LNCaP clone FGC (cell line): ENCODE measurements at places on chromosomes 1 and 21.

DNA sequence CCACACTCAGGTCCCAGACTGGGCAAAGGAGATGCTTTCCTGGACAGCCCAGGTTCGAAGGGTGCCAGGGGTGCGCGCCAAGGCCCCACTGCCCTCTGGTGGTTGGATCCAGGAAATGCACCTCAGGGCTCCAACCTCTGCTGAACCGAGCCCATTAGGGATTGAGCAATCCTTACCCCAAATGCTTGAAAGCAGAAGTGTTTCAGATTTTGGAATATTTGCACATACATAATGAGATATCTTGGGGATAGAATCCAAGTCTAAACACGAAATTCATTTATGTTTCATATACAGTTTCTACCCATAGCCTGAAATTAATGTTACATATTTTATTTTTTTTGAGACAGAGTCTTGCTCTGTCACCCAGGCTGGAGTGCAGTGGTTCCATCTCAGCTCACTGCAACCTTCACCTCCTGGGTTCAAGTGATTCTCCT lies 57.4 kb downstream of the SLC9A1 start:
- no peak for DNase-seq

- DNase-seq = no peak
Observed at GRCh38 chr1:100706296-100706695, 13.2 kb upstream of the VCAM1 start.

- no peak for DNase-seq
Observed at GRCh38 chr1:184771190-184771691, 16.6 kb upstream of the EDEM3 start.

GRCh38 chr1:162011337-162012012 lies 12.2 kb downstream of the OLFML2B start:
- DNase-seq = no peak

GRCh38 chr1:94105957-94106529 lies 14.9 kb downstream of the ABCA4 start:
- no peak for DNase-seq

DNA sequence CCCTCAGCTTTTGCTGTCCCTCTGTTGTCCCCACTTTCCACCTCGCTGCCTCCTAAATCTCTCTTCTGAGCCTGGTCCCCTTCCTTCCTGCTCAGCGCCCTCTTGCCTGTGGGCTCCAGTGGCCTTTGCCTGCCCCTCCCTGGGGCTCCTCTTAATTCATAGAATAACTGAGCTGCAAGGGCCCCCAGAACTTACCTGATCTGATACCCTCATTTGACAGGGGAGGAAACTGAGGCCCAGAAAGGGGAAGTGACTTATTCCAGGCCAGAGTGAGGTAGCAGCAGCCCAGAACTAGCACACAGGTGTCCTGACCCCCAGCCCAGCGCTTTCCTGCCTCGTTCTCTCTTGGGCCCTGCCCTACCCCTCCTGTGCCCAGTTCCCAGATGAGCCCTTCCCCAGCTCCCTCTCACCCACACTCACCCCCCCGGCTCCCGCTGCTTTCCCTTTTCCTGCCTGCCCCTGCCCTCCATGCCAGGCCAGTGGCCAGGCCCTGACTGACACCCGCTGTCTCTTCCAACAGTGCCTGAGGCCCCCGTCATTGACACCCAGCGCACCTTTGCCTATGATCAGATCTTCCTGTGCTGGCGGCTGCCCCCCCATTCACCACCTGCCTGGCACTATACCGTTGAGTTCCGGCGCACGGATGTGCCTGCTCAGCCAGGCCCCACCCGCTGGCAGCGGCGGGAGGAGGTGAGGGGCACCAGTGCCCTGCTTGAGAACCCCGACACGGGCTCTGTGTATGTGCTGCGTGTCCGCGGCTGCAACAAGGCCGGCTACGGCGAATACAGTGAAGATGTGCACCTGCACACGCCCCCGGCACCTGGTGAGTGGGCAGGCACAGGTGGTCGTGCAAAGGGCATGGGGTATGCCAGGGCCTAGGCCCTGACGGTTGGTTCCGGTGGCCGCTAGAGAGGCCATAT lies 5.7 kb downstream of the TRIM46 start:
- DNase-seq = no peak

DNA sequence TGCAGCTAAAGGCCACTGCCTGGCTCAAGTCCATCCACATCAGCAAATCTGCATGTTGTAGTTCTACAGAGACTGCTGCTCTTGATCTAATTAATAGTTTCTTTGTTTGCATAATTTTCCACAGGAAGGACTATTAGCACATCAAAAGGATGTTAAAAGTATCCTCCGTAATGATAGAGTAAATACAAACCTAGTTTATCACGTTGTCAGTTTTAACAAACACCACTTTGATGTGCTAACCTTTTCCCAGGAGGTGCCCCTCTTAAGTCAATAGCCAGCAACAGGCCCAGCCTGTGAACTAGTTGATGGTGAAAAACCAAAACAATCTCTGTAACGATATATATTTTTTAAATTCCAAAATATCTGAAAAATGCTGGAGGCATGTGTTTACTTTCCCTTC lies 64.2 kb upstream of the SLC22A15 start:
- DNase-seq = no peak

- no peak for DNase-seq
Observed at GRCh38 chr1:101435831-101436511, 199.2 kb downstream of the S1PR1 start.

GRCh38 chr1:240394353-240394752 lies 217.6 kb downstream of the GREM2 start:
- no peak for DNase-seq

DNA sequence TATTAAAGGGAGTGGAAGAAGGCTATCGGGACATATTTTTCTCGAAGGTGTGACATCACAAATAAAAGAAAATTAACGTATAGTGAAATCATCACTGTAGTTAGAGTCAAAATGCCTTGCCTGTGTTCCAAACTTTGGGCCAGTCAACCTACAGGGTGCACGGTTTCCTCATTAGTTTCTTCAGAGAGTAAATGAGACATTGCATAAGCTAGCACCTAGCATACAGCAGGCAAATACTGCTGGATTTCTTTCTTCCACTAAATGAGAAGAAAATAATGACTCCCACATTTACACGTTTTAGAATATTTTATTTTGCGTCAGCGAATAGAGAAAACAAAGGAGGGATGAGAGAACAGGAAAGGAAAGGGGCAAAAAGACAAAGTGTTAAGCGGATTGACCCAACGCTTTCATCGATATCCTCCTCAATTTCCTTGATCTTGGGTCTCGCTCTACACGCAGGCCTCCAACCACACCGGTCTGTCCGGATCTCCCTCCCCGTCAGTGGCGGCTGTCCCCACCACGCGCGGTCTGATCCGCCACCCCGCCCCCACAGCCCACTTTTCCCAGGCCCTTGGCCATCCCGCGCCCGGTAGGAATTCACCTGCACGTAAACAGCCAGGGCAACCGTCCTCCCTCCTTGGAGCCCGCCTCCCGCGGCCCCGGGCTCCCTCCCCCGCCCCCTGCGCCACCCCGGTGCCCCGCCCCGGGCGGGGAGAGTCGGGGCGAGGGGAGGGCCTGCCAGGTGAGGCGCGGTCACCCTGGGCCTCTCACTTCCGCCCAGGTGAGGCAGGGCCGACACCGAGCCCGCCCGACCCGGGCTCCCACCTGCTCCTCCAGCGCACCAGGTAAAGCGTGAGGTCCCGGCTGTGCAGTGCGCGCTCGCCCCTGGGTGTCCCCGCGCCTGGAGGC lies at the start of gene PATJ:
TSS of gene PATJ (plus strand) at position 770 of the 909 bp plus-strand sequence. CDS start 20,413 bp downstream, outside the sequence.
- DNase-seq = peak; percentile 53

DNA sequence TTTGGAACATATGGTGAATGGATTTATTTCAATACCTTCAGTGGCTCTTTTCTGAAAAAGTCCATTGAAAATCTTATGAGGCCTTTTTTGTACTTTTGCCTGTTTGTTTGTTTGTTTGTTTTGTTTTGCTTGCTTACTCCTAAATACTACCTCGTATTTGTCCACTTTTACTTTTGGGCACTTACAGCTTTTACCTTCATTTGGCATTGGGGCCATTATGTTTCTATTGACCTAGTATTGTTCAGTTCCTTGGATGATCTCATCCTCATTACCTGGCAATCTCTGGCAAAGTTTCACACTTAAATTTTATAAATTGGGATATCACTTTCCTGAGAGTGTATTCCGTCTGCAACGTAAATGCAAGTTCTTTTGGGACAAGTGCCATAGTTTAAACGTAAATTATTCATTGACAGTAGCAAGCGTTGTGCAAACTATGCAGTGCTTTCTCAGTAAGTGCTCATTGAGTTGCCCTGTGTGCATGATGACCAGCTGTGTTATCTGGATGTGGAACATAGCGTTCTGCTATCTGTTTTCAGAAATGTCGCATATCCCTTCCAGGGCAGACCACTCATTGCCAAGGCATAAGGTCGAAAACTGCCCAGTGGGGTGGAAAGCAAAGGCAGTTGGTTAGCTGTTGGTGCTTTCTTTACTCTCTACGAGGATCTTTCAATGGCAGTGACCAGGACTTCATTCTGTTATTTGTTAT lies 51.1 kb downstream of the LRRC8D start:
- no peak for DNase-seq

- DNase-seq = no peak
Observed at GRCh38 chr1:7300893-7301663, 470.0 kb upstream of the VAMP3 start.

- no peak for DNase-seq
Observed at GRCh38 chr1:209123601-209124000, 459.9 kb upstream of the CAMK1G start.

DNA sequence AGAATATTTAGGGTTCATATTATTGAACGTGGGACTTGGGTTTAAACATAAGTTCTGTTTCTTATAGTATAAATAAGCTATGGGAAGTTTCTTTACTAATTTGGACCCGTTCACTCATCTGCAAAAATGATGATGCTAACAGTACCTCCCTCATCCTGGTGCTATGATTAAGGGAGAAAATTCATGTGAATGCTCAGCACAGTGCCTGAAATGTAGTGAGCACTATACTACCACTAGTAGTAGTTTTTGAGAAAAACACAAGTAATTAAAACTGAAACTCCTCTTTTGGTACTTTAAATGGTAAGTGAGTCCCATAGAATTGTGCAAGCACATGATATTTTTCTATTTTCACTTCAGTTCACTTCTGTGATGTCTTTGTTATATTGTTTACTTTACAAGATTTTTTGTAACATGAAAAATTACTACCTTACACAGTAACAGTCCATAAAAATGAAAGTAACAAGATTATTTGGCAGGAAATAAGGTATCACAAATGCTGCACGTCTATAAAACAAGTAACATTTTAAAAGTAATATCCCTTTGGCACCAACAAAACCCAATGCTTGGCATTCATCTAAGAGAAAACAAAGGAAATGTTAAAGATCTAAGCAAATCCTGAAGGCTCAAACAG lies 11.3 kb upstream of the PTPRC start:
- DNase-seq = peak; percentile 37

DNA sequence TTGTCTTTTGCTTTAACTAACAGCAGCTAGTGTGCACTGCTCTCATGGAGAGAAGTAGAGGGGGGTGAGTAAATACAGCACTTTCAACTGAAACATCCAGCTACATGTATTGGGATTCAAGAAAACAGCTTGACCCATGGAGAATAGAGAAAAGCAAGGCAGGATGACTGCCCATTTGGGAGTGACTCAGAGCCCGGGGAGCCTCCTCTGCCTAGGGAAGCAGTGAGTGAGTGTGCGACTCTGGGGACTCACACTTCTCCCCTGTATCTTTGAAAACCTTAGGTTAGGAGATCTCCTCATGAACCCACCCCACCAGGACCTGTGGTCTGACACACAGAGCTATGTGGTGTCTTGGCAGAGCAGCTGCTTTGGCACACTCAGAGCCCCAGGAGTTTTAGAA lies 82.0 kb upstream of the PTGFR start:
- DNase-seq = no peak

DNA sequence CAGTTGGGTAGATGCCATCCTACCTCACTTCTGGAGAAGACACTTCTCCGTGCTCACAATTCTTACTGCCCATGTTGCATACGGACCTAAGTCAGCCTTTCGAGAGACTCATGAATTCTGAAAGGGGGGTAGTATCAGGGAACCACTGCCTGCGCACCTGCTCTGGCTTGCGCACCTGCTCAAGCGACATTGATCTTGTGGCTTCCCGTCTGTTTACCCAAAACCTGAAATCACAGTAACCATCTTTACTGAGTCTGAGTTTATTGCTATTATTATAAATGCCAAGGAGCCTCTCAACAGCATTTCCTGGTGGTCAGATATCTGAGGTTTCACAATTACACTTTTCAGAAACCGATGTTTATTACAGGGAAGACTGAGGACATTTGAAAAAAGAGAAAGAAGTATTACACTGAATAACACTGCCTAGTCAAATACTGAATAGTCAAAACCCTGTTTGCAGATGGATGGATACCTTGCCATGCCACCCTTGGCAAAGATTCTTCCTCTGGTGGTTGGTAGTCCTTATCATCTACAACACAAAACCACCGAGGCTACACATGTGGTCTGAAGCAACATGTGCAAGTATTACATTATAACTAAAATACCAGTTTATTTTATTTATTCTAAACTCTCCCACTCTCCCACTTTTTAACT lies 208.7 kb downstream of the SIPA1L2 start:
- DNase-seq = peak; percentile 59

DNA sequence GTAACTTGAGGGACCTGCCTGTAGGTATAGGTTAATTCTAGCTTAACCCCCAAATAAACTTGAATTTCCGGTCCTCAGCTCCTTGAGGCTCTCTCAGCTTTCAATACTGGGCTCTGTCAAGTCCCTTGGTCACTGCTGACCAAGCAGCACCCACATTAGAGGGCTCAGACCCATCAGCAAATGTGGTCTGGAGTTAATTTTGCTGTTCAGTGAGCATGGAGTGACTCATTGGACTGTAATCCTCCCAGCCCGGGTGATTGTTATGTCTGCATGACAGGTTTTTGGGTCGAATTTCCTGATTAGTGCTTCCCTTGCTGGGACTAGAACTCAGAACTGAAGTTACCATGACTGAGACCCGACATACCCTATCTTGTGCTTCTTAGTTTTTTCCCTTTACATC lies 130.6 kb downstream of the URB2 start:
- no peak for DNase-seq

DNA sequence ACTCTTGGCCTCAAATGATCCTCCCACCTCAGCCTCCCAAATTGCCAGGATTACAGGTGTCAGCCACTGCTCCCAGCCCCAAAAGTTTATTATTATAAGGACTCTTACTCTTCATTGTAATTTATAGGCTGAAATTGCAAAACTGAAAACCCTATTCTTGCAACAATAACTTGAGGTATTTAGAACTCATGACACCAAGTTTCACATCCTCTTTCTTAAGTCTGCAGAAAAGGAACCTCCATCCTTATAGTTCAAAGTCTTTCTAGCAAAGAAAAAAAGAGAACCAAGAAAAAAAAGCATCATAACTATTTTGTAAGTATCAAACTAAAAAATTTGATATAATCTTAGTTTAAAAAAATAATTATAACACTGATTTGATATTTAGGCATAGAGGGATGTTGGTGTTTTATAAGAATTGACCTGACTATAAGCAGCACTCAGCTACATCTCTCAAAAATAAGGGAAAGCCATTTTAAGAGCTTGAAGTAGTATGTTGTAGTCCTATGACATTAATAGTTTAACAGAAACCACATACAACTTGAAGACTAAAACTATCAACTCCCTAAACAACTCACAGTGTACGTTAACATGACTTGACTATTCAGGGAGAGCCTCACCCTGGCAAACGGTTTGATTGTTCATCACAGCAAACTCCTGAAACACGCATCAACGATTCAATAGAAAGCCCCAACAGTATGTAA lies 122.4 kb downstream of the AKT3 start:
- DNase-seq = no peak

GRCh38 chr1:67371043-67371442 lies 59.2 kb downstream of the SERBP1 start:
- DNase-seq = no peak

GRCh38 chr1:23777979-23778814 lies at the start of gene PITHD1:
Gene PITHD1 (plus strand): TSS chr1:23778418. CDS start chr1:23778516, 98 bp downstream.
- no peak for DNase-seq
